NCI-H2081 (cell line): ENCODE measurements at places on chromosomes 11 and 22.

- DNase-seq: no peak
Observed at GRCh38 chr11:31417357-31417756, 47.7 kb downstream of the DNAJC24 start.

DNA sequence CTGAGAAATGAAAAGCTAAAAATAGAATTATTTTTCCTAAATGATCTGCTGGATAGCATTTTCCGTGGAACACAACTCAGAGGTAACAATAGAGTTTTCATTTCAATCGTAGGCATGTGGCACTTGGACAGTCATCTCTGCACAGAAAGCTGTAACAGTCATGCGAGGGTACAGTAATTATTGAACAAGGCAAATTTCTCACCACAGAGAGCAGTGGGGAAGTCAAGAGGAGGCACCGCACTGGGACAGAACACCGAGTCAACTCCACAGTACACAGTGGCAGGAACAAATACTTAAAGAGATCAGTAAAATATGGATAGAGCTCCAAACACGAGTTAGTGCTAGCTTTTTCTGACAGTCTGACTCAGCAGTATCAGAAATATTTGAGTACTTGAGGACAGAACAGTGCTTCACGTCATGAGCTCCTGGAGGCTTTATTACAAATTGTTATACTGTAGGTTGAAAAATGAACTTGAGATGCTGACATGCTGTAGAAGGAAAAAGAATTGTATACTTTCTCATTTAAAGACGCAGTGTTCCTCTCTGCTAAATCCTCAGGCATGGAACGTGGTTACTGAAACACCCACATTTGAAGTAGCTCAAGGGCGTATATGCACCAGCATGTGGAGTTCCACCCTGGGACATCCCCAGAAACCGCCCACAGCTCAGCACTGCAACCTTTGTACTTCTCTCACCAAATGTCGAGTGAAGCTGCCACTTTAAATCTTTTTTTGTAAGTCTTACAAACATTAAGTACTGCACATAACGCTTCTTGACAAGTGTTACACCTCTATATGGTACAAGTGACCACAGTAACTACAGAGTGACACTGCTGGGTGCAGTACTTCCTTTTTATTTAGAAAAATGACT lies 27.4 kb upstream of the YPEL1 start:
- no peak for DNase-seq

DNA sequence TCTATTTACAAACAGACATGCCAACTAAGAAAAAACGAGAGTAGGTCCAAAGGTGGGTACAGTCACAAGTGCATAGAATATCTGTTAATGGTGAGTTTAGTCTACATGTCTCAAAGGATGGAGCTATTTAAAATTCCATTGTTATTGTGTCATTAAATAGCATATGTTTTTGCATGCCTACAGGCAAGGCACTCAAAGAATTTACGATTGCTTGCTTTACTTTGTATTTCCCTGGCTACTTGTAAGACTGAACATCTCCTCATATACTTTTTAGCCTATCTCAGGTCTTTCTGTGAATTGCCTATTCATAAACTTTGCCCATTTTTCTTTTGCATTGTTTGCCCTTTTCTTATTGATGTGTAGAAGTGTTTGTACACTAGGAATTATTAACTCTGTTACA lies 39.7 kb downstream of the DEUP1 start:
- no peak for DNase-seq

DNA sequence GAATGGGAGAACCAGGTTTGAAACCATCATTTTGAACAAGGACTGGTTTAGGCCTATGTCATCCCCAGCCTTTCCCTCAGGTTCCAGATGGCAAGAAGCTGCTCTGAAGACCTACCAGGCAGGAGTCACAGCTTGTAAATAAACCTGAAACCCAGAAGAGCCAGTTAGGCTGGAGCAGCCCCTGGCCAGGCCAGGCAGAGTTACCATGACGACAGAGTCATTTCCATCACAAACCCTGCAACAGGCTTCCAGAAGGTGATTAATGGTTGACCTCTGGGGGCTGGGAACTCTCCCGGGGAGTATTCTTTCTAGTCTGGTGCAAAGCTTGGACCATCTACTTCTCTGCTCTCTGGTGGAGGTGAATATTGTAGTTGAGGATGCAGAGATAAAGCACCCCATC lies 164.1 kb upstream of the NCAM1 start:
- DNase-seq: peak; percentile 31

GRCh38 chr11:15349413-15349812 lies 234.7 kb downstream of the INSC start:
- no peak for DNase-seq

GRCh38 chr22:38868886-38869381 lies 3.1 kb downstream of the CBX6 start:
- DNase-seq: peak; percentile 57

- peak; percentile 31 for DNase-seq
Observed at GRCh38 chr11:43879789-43880639, 617 bp upstream of the ALKBH3 start.

- DNase-seq: no peak
Observed at GRCh38 chr11:48879256-48879655, 104.4 kb downstream of the TRIM51G start.

DNA sequence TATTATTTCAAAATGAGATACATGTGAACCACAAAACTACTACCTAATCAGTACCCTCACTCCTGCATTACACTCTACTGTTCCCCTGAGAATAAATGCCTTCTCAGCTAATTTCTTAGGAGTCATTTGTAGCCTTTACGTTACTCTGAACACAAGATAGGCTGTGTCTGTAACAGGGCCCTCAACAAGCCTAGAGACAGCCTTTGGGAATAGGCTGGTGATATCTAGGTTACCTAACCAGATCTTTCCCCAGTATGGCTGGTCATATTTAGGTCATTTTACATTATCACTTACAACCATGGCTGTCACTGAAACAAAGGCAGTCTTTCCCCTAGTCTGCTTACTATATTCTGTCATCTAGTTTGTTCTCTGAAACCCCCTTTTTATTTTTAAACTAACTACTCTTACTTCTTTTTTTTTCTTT lies 14.2 kb downstream of the ATM start:
- no peak for DNase-seq

DNA sequence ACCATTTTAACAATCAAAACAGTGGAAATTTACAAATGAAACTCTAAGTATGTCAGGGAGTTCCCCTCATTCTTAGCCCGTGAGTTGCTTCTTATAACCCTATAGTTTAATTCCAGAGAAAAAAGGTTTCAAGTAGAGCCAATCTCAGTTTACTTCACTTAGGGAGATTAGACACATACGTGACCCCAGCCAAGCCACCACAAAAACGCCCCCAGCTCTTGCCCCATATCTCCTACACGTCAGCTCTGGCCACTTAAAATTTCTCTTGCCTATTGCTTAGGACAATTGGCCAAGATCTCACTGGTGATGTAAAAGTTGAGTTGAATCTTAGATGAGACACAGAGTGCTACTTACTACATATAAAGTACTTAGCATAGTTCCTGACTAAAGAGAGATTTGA lies 166.4 kb downstream of the ETS1 start:
- no peak for DNase-seq

- no peak for DNase-seq
Observed at GRCh38 chr11:92098172-92098571, 126.4 kb upstream of the FAT3 start.

DNA sequence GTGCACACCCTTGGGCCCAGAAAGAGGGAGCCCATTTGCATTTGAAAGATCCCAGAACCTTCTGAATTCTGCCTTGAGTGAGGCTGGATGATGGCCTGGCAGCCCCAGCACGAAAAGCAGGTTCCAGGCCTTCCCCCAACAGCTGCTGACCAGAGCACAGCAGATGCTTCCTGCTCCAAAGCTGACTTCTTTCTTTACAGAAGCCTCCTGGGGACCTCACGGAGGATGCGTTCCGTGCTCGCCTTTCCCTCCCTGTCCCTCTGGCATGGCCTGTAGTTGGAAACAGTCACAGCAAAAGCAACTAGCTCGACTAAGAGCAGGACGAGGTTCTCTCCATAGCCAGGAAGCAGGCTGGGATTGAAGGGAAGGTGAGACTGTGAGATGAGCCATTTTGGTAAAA lies 107.7 kb upstream of the B3GAT1 start:
- no peak for DNase-seq
